GF-D8 (cell line): ENCODE measurements at places on chromosomes 2 and 18.
A peak's percentile ranks its signal among the peaks of the same experiment; 100 is the strongest.

GRCh38 chr2:529424-529823, 147.8 kb downstream of the TMEM18 start:
- DNase-seq, result peak; percentile 2

- DNase-seq, result no peak
Measured at GRCh38 chr2:112920923-112921532, 10.1 kb downstream of the IL37 start.

DNA sequence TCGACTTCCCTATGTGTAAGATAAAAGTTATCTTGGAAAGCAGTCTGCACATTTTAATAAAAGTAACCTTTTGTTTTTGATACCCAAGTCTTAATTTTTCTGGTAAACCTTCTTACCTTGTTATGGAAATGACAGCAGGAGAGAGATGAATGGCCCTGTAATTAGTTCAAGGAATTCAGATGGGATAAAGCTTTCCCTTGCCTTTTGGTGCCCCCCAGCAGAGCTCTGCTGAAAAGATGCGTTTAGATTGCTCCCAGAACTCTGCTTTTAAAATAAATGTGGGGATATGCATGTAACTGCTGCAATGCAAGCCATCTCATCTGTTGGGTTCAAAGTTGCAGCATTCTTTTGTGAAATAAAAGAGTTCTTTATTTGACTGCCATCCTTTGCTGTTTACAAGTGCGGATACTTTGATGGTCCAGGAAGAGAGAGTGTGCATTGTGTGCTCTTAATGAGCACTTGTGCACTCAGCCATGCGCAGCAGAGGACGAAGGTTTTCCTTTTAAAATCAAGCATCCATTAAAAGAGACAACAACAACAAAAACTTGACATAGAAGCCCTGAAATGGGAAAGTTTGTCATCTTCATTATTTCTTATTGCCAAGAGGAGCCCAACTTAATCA, 176.7 kb upstream of the ST6GAL2 start:
- no peak for DNase-seq

- no peak for DNase-seq
Measured at GRCh38 chr2:28435814-28436351, 43.2 kb downstream of the FOSL2 start.

DNA sequence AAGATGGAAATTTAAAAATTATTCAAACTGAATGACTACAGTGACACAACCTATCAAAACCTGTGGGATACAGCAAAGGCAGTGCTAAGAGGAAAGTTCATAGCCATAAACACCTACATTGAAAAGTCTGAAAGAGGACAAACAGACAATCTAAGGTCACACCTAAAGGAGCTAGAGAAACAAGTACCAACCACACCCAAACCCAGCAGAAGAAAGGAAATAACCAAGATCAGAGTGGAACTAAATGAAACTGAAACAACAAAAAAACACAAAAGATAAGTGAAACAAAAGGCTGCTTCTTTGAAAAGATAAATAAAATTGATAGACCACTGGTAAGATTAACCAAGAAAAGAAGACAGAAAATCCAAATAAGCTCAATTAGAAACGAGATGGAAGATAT, 247.2 kb upstream of the ZNF804A start:
- DNase-seq, result no peak

DNA sequence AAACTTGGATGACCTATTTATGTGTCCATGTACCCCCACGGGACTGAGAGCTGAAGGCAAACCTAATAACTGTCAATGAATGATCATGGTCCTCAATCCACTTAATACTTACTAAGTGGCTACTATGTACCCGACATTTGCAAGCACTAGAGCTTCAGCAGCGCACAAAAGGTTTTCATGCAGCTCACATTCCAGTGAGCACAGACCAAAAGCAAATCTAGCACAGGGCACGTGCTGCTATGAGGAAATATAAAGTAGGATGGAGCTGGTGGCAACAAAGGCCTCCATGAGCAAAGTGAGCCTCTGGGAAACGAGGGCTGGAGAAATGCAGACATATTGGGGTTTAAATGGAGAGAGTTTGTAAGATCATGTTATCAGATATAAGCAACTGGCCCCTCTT, 3.5 kb downstream of the SLC40A1 start:
- DNase-seq, result no peak

- no peak for DNase-seq
Measured at GRCh38 chr2:216216951-216217903, 108.1 kb downstream of the XRCC5 start.

- peak; percentile 91 for DNase-seq
Measured at GRCh38 chr2:9423100-9423921, at the start of the genes CPSF3 and ITGB1BP1. TSS of gene CPSF3 (plus strand) at chr2:9423654. CDS start at chr2:9423774, 120 bp downstream. TSS of gene ITGB1BP1 (minus strand) at chr2:9423528. CDS start at chr2:9418697, 4,831 bp downstream.

DNA sequence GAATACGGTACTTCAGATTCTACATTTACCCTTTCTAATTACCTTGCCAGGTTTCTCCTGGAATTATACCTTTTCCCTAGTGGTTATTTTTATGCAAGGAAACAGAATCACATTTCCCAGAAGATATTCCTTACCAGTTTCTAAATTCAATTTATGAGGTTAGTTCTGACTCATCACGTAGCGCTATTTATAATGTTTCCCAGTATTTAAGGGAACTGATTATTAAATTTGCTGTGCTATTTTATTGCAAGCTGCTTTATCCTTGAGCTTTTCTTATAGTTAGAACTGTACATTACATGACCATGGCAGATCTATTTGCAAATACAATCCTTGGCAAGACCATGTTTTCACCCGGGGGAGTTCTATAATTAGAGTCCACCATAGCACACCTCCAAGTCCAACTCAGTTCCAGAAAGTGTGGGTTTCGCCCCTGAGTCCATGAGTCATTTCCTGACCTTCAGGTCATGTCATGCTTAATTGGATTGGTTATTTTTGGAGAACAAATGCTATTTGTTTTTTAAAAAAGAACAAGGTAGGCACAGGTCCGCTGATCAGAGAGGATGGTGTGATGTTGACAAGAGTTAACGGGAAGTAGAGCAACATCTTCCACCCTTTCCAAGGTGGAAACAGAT, 126.6 kb downstream of the ZNF532 start:
- no peak for DNase-seq
